Endodermal cell (in vitro differentiated cells): ENCODE measurements at places on chromosomes 3 and 15.

- no peak for DNase-seq
These were observed 149.3 kb downstream of the FMN1 start for GRCh38 chr15:33045066-33045810.

GRCh38 chr3:85605066-85605465 lies 646.3 kb downstream of the CADM2 start:
- DNase-seq = no peak

- no peak for DNase-seq
These were observed 1.5 kb downstream of the CORO2B start for GRCh38 chr15:68580026-68580882.

DNA sequence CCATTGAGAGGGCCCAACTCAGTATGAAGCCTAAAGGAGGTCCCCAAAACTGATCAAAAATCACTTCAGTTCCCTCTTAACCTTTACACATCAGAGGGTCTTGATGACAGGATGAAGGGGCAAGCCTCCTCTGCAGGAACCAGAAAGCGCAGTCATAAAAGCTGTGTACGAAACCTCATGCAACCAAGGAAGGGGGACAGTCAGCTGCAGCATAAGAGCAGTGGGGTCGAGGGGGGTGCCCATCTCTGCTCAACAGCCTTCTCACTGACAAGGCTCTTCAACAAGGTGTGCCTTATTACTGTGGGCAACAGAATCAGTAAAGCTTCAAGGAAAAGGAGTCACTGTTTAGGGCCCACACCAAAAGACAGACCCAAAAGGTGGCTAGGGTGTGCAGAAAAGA lies 3.9 kb downstream of the POC1A start:
- DNase-seq = no peak

- DNase-seq = no peak
These were observed 62.5 kb downstream of the MGLL start for GRCh38 chr3:127759826-127760225.

- no peak for DNase-seq
These were observed 75.2 kb downstream of the BOC start for GRCh38 chr3:113286524-113286923.

DNA sequence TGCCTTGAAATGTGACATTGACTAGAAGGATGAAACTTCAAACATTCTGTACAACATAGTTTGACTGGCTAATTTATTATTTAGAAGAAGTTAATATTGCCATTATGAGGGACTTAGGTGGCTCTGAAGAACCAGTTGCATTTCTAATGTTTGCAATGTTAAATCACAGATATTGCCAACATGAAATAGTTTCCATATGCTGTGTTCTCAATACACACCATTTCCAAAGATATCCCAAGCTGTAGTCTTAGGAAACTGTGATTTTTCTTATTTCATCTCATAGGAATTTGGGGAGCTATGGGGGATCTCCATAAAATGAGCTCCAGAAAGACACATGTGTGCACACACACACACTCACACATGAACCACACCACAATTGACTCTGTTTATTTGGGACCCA lies 36.3 kb downstream of the ALG1L2 start:
- DNase-seq = no peak

GRCh38 chr3:139289860-139290524 lies 53.8 kb upstream of the MRPS22 start:
- DNase-seq = no peak

DNA sequence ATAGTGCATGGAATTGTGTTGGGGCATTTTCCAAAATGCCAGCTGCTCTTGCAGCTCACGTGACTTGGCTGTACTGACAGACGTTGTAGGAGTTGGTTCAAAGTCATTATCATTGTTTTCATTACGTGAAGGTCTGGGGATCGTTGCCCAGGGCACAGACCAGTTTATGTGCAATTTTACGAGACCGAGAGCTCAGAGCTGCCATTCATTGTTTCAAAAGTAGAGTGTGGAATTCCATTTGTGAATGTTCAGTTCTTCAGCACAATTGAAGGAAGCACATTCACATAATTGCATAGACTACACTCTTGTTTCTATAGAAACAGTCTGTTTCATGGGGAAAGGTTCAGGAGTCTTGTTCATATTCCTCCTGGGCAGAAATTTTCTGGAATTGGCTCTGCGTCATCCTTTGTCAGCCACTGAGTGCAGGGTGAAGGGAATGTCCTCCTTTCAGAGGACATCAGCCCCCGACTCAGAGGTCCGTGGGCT lies 54.5 kb downstream of the GABRG3 start:
- DNase-seq = no peak

- DNase-seq = peak; percentile 39
These were observed 6.2 kb upstream of the EHD4 start for GRCh38 chr15:41978534-41978933.

GRCh38 chr3:33962396-33962795 lies 164.0 kb downstream of the PDCD6IP start:
- no peak for DNase-seq

- no peak for DNase-seq
These were observed 386.6 kb upstream of the THBS1 start for GRCh38 chr15:39194106-39194830.

DNA sequence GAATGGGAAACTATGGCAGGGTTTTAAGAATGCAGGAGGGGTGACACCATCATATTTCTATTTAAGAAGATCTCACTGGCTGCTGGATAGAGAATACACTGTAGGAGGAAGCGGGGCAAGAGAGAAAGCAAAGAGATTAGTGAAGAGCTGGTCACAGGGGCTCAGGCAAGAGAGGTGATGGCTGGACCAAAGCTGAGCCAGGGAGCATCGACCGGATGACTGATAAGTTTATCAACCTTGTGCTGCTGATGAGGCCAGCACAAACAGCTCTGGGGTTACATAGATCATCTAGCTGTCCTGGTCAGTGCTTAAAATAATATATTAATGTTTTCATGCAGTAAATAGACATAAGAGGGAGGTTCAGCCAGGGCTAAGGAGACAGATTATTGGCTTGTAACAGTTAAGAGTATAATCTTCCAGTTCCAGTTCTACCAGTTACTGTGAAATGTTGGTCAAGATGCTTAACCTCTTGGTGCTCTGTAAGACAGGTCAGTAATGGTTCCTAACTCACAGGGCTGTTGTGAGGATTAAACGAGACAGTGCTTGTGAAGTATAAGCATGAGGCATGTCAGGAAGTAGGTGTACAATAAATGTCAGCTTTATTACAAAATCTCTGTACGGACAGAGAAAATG lies 201.0 kb upstream of the FEZF2 start:
- DNase-seq = no peak

DNA sequence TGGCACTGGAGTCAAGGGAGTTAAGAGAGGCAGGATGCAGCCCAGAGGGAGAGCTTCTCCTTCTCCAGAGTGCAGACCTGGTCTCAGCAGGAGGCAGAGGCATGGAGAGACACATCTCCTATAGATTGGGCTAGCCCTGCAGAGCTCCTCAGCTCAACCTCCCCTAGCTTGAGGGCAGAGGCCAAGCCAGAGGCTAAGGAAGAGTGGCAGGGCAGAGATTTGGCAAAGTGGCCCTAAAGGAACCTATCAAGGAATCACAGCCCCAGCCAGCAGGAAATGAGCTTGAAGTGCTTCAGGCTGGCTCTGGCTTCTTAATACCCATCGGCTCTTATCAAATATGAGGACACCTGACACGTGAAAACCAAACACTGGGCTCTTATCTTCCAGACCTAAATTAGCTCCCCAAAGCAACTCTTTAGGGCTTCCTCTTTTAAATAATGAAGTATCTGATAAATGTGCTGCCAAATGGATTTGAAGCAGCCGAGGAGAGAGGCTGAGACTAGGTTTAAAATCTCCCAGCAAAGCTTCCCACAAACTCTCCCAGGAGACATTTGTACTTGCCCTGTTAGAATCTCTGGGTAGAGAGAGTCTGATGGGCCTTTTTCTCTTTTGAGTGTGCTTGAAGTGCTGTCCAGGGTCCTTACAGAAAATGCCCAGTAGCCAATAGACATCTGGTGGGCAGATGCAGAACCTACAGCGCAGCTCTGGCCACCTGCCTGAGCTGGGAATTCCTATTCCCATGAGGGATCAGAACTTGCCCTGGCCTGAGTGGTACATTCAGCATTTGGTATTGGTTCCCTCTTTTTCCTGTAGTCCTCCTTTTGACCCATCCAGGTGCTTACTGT lies 271.4 kb downstream of the CLSTN2 start:
- peak; percentile 84 for DNase-seq

GRCh38 chr3:192514081-192514753 lies 213.1 kb downstream of the FGF12 start:
- DNase-seq = peak; percentile 87

DNA sequence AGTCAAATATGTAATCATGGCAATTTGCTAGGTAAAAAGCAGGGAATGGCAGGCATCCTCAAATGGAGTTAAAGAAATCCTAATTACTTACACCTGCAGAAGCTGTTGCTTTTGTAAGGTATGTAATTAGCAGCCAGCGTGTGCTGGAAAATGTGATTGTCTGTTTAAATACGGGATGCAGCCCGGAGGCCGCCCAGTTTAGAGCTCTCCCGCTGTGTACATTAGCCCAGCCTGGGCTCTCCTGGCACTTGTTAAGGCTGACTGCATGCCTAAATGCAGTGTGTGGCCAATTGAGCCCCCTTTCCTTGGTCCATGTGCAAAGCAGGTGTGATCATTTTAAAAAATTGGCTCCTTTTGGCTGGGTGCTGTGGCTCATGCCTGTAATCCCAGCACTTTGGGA lies 9.0 kb downstream of the DPH3 start:
- no peak for DNase-seq

- DNase-seq = no peak
These were observed 364.7 kb downstream of the EPHB1 start for GRCh38 chr3:135159681-135160247.

- no peak for DNase-seq
These were observed 44.1 kb upstream of the LRRC58 start for GRCh38 chr3:120393243-120393642.

- DNase-seq = no peak
These were observed 35.9 kb downstream of the CFAP91 start for GRCh38 chr3:119738741-119739140.

GRCh38 chr3:38133557-38134405 lies 3.1 kb downstream of the ACAA1 start:
- DNase-seq = peak; percentile 36

DNA sequence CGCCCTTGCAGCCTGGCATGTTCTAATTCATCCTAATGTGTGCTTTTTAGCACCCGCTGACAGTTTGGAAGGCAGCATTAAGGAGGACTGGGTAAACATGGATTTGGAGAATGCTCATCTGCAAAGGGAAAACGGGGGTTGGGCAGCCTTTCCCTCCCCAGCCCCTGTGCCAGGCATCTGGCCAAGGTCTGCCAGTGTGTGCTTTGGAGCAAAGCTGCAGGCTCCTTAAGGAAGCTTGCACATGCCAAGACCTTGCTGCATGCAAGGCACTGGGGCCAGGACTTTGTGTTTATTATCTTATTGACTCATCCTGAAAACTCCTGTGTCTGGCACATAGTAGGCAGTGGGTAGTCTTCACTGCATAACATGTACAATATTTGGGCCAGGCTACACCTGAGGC lies 20.1 kb downstream of the FAM3D start:
- DNase-seq = no peak

DNA sequence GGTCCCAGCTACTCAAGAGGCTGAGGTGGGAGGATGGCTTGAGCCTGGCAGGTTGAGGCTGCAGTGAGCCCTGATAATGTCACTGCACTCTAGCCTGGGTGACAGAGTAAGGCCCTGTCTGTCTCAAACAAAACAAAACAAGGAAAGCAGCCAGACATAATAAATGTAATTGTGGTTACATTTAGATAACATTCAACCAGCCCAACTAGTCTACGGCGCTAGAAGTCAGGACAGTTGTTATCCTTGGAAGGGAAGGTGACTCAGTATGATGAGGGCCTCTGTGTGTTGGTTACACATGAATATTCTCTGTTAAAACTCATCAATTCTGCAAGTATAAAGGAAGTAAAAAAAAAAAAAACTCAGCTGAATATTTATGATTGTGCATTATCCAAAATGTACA lies 27.0 kb upstream of the CSPG5 start:
- no peak for DNase-seq

GRCh38 chr15:72902245-72902918 lies 118.8 kb upstream of the ADPGK start:
- DNase-seq = no peak

DNA sequence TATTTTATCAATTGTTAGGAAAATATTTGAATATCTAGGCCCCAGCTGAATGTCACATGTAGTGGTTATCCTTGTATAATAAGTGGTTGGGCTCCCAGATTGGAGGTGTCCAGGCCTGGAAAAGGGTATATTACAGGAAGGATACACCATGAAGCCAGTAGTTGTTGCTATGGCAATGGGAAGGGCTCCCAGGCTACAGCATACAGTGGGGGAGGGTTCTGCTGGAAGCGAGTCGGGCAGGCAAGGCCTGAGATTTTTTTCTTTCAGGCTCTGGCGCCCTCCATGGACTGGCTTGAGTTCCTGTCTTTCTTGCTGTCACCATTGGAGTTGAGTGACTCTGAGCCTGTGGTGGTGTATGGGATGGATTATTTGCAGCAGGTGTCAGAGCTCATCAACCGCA lies 8.9 kb downstream of the ECE2 start:
- peak; percentile 91 for DNase-seq

- peak; percentile 63 for DNase-seq
These were observed 4.6 kb upstream of the CCK start for GRCh38 chr3:42270561-42270960.

DNA sequence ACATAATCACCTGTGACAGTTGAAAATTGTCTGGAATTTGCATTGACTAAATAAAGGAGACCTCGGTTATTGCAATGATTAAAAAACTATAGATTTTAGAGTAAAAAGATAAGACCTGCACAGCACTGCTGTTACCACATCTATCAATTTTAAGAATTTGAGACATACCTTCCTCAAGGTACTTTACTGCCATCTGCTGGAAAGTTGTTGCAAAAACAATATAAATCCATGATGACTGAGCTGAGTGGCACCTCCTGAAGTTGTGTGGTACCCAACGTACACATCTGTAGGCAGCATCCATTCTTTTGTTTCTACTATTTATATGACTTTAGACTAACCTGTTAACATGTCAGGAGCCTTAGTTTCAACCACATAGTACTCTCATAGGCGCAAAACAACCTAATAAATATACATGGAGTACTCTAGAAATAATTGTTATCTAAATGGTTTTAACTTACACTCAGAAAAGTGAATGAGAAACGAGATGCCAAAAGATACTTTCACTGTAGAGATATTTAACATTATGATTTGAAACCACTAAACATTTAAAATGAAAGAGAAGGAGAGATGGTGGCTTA lies 106.7 kb downstream of the GHSR start:
- DNase-seq = no peak

GRCh38 chr15:57596978-57597377 lies 5.3 kb downstream of the MYZAP start:
- no peak for DNase-seq

DNA sequence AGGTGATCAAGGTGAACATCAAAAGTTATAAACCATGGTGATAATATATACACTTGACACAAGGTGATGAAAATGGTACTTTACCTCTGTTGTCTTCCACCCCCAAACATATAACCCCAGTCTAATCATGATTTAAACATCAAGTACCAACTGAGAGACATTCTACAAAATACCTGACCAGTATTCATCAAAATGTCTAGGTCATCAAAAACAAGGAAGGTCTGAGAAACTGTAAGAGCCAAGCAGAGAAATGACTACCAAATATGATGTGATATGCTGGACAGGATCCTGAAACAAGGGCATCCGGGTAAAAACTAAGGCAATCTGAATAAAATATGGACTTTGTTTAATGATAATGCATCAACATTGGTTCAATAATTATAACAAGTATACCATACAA lies 27.8 kb downstream of the EDC3 start:
- no peak for DNase-seq

GRCh38 chr3:101513419-101513986 lies 491 bp upstream of the SENP7 start:
- no peak for DNase-seq

- no peak for DNase-seq
These were observed 228.9 kb upstream of the FEZF2 start for GRCh38 chr3:62602129-62602770.
